ENCODE measurements at places on chromosomes 12 and 14. TPM values are rescaled to one million over a fixed set of nuclear protein-coding genes. Genes with fewer than 3 reads are reported as not detected.

Gene DLK1
- not detected for polyA plus RNA-seq

Gene SLC25A21
- not detected for polyA plus RNA-seq

Gene ISCA2
- 77.8 TPM for polyA plus RNA-seq

DNA sequence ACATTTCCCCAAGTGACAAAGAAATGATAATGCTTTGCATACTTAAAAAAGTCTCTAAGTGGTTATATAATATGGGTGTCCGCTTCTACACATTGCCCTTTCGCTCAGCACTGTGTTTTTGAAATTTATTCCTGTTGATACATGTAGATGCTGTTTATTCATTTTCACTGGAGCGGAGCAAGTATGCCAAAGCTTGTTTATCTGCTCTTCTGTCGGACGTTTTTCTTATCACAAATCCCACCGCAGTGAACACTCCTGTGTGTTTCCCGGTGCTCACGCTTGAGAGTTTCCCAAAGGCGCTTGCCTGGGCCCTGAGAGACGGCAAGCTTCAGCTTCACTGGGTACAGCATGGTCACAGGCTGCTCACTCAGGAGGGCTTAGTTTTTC, 50.2 kb downstream of the TPCN1 start:
- peak; percentile 11 for DNase-seq
- H3K4me1 ChIP-seq, result no peaks in the 10 kb centered on the region
- no peaks in the 10 kb centered on the region for H3K27me3 ChIP-seq
- peaks cover 53% of the 10 kb centered on the region for H3K36me3 ChIP-seq

DNA sequence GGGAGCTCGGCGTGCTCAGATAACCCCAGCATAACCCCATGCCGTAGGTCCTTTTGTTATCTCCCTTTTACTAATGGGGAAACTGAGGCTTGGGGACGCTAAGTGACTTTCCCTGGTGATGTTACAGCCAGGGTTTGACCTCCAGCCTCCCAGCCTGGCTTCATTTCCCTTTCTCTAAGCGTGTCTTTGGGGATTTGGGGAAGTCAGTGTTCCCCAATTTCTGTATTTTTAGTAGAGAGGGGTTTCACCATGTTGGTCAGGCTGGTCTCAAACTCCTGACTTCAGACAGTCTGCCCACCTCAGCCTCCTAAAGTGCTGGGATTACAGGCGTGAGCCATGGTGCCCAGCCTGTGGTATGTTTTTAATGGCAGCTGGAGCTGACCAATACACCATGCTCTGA, 85.4 kb downstream of the PHETA1 start:
- no peak for DNase-seq
- no peaks in the 10 kb centered on the region for H3K27me3 ChIP-seq
- H3K4me1 ChIP-seq, result no peaks in the 10 kb centered on the region
- no peaks in the 10 kb centered on the region for H3K36me3 ChIP-seq
- H3K4me3 ChIP-seq, result no peak overlapping the region
- no peak overlapping the region for H3K27ac ChIP-seq

GRCh38 chr12:107109726-107110719, 16.7 kb upstream of the CRY1 start:
- H3K27me3 ChIP-seq, result no peaks in the 10 kb centered on the region
- no peaks in the 10 kb centered on the region for H3K4me1 ChIP-seq
- H3K4me3 ChIP-seq, result no peak overlapping the region
- no peak for DNase-seq

DNA sequence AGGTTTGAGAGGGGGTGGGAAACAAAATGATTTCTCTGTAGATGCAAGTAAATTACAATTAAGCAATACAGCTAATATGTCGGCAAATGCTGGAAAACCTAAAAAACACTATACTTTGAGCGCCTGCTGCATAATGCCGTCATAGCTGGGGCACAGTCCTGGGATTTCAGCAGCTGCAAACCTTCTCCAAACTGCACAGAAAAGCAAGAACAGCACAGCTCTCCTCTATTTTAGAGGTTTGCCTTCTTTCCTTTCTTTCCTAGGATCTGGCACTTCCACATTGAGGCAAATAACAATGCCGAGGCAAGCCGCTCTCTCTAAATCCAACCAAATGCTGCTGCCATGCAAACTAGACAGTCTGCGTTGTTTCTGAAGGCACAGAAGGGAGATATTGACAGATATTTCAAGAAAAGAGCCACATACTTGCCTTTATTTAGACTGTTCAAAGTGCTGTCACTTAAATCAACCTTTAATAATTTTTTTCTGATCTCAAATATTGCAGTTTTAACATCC, 287.1 kb upstream of the G2E3 start:
- H3K4me3 ChIP-seq, result no peak overlapping the region
- H3K4me1 ChIP-seq, result no peaks in the 10 kb centered on the region
- no peak overlapping the region for H3K27ac ChIP-seq
- H3K27me3 ChIP-seq, result no peaks in the 10 kb centered on the region
- H3K36me3 ChIP-seq, result no peaks in the 10 kb centered on the region
